ENCODE measurements at places on chromosomes 13 and 19. TPM values are rescaled to one million over a fixed set of nuclear protein-coding genes. Genes with fewer than 3 reads are reported as not detected.

- no peak for DNase-seq
These were observed 2.8 kb upstream of the A1BG start for GRCh38 chr19:58355908-58356765.

DNA sequence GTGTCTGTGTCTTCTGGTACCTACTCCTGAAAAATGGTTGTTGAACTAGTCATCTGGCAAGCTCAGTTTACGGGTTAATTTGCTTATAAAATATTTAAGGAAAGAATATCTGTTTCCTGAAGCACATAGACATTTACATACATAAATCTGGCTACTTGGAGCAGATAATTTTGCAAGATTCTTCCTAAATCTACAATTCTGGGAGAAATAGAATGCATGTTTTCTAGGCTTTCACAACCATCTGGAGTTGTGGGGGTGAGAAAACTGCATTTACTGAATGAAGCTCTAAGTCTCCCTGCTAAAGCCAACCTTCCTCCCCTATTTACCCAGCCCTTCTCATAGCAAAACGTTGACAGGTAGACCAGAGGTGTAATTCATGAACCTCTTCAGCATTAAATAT, 393.7 kb upstream of the ARGLU1 start:
- no peak for DNase-seq

- no peak for DNase-seq
These were observed 488.0 kb upstream of the ATXN8OS start for GRCh38 chr13:69619651-69620050.

DNA sequence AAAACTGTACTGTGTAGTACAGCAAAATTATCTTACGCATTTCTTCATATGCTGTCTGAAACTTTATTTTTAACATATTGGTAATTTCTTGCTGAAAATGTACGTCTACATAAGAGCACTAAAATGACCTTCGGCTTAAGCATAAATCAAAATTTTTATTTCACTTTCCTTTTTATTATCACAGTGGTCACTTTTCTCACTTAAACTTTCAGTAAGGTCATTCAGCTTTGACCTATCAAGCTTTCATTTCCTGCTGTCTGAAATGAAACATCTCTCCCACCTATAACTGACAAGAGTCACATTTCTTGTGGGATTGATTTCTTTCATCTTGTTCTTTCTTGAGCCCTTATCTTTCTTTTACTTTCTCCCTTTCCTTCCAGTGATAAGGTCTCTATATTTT, 2212.7 kb upstream of the PCDH20 start:
- no peak for DNase-seq

- DNase-seq, result no peak
These were observed 1573.3 kb downstream of the PCDH9 start for GRCh38 chr13:65656740-65657329.

- DNase-seq, result no peak
These were observed 6.3 kb upstream of the BEST2 start for GRCh38 chr19:12745166-12745897.

DNA sequence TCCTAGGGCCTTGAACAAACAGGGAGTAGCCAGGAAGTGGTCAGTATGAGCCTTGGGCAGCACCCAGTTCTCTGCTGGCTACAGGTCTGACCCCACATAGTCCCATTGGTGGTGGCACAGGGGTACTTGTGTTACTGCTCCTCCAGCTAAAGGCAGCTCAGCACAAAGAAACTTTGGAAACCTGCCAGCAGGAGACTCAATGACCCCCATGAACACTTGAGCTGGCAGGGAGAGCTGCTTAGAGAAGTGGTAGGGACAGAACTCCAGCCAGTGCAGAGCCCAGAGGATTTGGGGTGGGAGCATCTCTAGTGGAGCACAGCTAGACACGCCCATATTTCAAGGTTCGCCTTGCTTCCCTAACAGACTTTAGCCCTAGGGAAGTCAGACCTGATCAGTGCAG, 10.4 kb upstream of the ZNF586 start:
- DNase-seq, result no peak

DNA sequence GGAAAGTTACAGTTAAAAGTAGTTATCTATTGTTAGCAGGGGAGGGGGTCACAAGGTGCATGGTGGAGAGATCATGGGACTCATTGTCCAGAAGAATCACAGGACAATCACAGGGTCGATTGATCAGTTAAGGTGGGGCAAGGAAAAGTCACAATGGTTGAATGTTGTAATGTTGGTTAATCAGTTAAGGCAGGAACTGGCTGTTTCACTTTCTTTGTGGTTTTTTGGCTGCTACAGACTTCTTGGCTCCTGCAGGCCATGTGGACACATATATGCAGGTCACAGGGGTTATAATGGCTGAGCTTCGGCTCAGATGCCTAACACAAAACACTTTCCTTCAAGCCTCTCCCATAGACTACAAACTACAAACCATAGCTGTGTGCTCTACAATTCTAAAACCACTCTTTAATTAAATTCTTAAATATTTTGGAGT, 6.9 kb upstream of the ZNF431 start:
- DNase-seq, result no peak

DNA sequence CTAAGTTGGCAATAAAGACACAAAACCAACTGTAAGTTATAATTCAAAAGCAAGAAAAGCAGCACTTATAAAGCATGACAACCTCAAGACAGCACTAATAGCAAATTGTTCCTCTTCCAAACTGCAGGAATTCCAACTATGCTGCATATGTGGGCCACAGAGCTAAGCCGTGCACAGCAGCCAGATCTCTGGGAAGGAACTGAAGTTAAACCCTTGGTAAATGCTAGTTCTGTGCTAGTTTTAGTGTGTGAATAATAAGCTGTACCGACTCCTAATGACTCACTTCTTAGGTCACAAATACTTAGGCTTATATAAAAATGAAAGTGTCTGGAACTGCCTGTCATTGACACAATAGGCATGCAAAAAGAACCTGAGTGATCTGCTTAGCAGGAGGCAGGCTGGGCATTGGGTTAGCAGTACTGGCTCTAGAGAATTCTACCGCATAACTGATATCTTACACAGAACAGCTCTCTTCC, 21.2 kb upstream of the GTF3A start:
- no peak for DNase-seq

GRCh38 chr13:63367522-63368198, 1952.0 kb upstream of the PCDH20 start:
- no peak for DNase-seq

GRCh38 chr13:40624383-40624782, 42.1 kb downstream of the FOXO1 start:
- DNase-seq, result no peak

GRCh38 chr13:50715402-50716146, 127.9 kb downstream of the DLEU7 start:
- no peak for DNase-seq

DNA sequence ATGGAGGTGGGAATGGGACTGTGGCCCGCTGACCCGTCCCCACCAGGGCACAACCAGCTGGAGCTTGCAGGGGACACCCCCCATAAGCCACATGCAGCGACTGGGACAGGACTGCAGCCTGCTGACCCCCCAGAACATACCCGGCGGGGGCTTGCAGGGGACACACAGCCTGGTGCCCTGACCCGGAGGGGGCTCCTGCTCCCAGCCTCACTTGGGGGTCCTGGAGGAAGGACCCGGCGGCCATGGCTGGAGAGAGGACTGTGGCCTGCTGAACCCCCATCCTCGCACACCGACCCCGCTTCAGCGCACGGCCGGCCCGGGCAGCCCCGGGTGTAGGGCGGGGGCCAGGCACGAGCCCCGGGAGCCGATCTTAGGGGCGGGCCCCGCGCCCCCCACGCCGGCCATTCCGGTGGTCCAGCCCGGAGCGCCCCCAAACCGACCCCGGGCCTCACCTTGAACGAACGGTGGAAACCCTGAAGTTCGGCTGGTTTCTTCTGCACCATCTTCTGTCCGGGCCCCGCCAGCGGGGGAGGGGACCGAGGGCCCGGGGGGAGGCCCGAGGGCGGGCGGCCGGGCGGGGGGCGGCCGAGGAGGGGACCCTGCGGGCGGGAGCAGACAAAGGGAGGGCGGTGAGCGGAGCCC, 574 bp downstream of the MKNK2 start:
- no peak for DNase-seq

- no peak for DNase-seq
These were observed 14.1 kb downstream of the IZUMO4 start for GRCh38 chr19:2110822-2111221.

- DNase-seq, result no peak
These were observed 15.8 kb downstream of the BRD4 start for GRCh38 chr19:15316498-15316897.

DNA sequence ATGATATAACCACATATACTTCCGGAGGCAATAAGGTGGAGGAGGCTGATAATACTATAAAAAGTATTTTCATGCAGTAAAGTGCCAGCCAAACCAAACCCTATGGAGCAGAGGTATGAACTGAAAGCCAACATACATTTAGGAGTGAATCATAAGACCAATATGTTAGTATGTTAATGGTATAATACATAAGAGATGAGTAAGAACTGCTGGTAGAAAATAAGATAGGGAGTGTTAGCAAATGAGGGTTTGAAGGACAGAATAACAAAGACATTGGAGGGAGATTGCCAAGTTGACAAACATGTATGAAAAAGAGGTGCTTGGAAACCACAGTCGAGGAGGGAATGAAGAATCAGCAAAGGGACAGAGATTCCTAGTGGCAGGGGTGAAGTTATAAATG, 10.8 kb downstream of the ENOX1 start:
- DNase-seq, result no peak

- no peak for DNase-seq
These were observed 4.3 kb downstream of the SLC25A30 start for GRCh38 chr13:45413826-45414307.

GRCh38 chr13:79585033-79585432, 104.1 kb downstream of the NDFIP2 start:
- DNase-seq, result no peak

DNA sequence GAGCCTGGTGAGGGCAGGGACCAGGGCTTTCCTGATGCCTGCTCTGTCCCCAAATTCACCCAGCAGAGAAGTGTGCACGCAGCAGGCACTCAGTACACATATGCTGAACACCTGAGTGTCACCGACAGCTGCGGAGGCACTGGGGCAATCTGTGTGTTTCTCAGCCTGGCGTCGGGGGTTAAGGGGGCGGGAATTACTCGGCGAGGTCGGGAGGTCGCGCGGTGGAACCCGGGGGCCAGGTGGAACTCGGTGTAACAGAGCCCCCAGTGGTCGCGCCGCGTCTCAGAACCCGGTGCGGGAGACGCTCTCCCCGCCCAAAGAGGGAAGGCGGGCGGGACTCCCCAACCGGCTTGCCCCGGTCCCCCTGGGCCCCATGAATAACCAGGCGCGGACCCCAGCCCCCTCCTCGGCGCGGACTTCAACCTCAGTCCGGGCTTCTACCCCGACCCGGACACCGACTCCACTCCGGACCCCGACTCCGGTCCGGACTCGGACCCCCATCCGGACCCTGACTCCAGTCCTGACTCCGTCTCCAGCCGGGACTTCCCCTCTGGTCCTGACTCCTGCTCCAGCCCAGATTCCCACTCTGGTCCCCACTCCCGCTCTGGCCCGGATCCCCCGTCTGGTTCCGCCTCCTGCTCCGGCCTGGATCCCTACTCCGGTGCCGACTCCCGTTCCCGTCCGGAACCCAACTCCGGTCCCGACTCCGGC, at the start of gene SELENOV:
Gene SELENOV (plus strand): TSS at position 300 of the 711 bp plus-strand sequence. CDS start 74 bp downstream, at position 374.
- DNase-seq, result no peak

- no peak for DNase-seq
These were observed 159.1 kb downstream of the DLEU7 start for GRCh38 chr13:50684366-50684765.

SERTAD3 gene
- total RNA-seq, result 33.7 TPM

CCDC70 gene
- total RNA-seq, result not detected

OVOL3 gene
- not detected for total RNA-seq

SYNE4 gene
- total RNA-seq, result 8.7 TPM

CYP4F8 gene
- not detected for total RNA-seq

ALDH16A1 gene
- 33.7 TPM for total RNA-seq

ZNF415 gene
- total RNA-seq, result 15.5 TPM
